ENCODE measurements at places on chromosomes 2 and 18.

GRCh38 chr2:70143314-70144150 is 47.3 kb downstream of the C2orf42 start:
- no peak for DNase-seq

DNA sequence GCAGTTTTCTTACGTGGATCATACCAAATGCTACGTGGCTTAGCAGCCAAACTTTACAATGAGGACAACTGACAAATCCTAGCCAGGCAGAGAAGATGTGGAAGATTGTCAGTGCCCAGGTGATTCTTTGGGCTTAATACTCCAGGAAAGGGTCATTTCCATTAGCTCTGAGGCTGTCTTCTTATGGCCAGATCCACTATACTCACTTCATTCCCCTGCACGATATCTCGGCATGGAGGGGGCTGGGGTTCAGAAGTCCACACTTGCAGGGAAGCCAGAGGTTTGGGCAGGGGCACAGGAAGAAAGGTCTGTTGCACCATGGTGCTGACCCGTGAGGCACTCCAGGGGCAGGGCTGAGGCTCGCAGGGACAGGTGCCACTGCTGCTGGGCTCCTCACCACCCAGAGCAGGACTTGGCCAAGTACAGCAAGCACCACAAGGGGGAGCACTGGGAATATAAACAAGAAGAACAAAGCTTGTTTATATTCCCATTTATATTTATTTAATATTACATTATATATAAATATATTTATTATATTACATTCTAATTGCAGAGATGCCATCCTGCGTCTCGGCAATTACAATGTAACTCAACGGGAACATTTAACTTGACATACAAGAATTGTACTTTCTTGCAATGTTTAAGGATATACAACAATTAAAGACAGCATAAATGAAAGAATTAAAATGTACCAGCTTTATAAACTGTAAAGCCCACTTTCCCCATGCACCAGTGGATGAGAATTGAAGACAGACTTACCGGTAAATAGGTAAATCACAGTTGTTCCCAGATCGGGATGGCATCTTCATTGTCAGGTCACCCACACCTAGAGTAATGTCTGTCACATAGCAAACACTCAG is 27.2 kb downstream of the CLUL1 start:
- peak; percentile 10 for DNase-seq

DNA sequence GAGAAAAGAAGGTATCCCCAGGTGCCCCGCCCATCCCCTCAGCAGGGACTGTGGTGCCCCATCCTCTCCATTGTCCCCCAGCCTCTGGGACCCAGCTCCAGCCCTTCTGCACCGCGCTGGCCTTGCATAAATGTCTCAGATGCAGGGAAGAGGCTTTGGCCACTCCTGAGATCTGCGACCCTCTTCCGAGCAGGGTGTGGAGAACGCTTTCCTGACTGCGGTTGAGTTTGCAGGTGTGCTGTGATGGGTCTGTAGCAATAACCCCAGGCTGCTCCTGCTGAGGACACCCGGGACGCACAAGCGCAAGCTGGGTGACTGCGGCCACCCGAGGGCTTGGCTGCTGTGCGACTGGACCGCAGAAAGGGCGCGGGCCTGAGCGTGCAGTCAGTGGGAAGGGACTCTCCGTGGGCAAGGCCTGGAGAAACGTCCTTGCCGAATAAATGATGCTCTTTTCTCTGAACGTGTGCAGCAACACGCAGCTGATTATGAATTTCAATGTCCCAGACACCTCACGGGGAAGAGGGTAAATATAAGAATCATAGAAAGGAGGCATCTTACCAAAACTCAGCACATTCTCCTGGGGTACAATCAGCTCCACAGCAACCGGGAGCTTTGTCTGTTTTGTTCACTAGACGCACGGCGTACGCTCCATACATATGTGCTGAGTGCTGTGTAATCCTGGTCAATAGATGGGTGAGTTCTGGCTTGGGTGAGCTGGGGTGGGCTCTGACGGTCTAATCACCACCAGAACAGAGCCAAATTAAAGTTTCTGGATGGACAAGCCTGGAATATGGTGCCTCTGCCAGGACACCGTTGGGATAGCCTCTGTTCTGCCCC is 67.5 kb upstream of the ZNF516 start:
- no peak for DNase-seq

DNA sequence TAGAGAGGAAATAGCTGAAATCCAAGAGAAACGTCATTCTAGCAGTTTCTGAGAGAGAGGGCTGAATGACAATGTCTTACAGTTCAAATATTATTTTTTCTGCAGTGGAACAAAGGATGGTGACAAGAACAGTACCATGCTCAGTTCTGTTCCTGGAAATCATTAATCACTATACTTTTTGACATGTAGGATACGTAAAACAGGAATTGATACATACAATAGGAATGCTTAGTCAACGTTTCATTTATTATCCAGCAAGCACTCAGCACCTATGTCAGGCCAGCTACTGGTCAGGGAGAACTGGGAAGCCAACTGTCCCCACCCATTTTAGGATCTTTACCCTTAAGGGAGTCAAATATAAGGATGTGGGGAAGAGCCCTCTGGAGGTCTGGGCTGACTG is 114.7 kb downstream of the DHRS9 start:
- DNase-seq, result no peak

- no peak for DNase-seq
Measured at GRCh38 chr2:2146969-2147900, 183.8 kb downstream of the MYT1L start.

DNA sequence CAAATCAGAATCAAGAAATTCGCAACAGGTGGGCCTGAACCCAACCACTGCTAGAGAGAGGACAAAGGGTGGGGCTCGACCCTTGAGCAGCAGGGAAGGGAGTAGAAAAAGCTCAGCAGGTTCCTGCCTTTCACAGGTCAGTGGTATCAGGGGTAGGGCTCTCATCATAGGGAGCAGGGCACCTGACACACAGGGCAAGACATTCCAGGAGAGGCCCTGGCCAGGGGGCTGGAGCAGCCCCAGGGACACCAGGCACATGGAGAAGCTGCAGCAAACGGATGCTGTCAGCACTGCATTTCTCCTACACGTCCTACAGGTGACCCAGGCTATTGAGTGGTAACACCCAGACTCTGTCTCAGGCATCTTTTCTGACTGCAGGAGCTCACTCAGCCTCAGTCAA is 17.2 kb upstream of the MLPH start:
- no peak for DNase-seq

- DNase-seq, result no peak
Measured at GRCh38 chr2:157837851-157838441, 38.2 kb downstream of the ACVR1 start.

GRCh38 chr2:174078275-174078674 is 113.1 kb upstream of the SP3 start:
- DNase-seq, result no peak

DNA sequence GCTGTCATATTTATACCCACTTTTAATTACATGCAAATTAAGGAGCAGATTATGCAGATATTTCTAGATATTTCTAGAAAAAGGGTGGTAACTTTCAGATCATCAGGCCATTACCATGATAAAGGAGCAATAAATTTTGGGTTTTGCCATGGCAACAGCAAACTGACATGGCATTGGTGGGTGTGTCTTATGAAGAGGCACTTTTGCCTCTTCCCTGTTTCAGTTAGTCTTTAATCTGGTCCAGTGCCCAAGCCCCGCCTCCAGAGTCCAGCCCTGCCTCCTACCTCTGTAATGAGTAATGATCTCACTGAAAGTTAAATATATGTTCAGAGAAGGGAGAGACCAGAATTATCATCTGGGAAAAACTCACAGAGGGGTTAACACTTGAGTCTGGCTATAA is 124.8 kb downstream of the SCG2 start:
- DNase-seq, result no peak

- no peak for DNase-seq
Measured at GRCh38 chr2:25816249-25816648, 62.0 kb downstream of the ASXL2 start.

DNA sequence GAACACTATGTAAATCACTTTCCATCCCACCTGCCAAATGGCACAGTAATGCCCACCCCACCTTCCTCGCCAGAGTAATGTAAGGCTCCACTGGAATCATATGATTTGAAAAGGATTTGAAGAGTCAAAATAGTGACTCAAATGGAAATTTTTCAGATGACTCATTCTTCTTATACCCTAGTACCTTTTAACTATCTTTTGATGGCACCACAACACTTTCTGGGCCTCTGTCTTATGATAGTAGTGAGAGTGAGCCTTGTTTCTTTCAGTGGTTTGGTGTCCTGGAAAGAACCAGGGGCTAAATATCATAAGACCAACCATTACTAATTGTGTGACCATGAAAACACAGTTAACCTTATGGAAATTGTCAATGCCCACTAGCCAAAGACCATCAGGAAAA is 235.4 kb upstream of the SLC14A2 start:
- no peak for DNase-seq

DNA sequence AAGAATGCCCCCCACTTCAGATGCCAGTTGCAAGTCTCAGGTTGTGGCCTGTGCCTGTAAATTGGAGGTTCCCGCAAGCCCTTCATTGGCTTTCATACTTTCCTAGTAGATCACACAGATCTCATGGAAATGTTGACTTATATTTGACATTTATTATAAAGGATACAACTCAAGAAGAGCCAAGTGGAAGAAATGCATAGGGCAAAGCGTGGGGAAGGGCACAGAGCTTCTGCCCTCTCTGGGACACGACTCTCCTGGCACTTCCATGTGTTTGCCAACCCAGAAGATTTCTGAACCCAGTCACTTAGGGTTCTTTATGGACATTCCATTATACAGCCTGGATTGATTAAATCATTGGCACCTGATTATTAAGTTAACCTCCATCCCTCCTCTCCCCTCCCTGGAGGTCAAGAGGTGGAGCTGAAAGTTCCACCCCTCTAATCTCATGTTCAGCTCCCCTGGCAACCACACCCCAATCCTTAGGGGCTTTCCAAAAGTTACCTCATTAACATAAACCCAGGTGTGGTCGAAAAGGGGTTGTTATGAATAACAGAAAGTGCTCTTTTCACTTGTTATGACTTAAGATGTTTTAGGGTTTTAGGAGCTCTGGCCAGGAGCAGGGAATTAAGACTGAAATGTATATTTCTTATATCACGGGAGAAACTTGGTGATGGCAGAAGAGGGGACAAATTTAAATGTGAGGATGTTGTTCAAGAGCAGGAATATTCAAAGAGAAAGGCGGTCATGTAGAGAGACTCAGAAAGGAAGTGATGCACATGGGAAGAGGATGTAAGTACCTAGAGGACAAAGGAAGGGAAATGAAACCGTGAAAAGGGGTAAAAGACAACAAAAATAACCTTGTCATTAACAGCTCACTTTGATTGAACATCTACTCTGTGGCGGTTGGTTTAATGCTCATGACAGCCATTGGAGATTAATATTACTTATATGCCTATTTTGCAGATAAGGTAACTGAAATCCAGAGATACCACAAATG is 31.8 kb downstream of the SP100 start:
- DNase-seq, result no peak

DNA sequence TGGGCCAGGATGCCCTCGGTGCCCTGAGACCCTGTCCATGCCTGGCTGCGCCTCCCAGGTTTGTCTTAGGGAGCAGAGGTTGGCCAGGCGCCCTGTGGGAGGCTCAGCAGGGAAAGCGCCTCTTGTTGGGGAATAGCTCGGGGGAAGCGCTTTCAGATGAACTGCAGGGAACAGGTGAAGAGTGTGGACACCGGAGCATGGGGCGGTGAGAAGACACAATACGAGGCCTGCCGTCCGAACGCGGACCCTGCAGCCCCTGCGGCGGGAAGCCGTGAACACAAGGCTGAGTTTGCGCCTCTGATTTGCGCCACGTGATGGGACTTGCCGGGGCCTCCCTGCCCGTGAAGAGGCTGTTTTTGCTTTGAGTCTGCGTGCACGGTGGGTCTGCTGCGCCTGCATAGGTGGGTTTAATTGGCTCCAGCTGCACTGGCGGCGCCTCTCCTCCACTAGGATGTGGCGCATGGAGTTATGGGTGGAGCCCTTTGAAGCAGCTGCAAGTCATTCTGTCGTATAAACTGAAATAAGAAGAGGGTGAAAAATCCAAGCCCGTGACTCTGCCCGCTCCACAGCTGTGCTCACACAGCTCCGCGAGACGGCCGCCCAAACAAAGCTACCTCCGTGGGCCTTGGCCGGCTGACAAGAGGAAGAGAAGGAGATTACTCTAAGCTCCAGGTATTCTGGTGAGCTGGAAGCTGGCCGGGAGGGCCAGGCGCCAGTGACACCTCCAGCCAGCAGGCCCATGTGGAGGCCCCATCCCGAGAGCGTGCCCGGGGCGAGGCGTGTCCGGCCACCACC is 103.5 kb upstream of the CTDP1 start:
- DNase-seq, result no peak

- no peak for DNase-seq
Measured at GRCh38 chr2:235868224-235868623, 300.0 kb downstream of the GBX2 start.

GRCh38 chr2:46954951-46955571 is 39.5 kb upstream of the MCFD2 start:
- no peak for DNase-seq

DNA sequence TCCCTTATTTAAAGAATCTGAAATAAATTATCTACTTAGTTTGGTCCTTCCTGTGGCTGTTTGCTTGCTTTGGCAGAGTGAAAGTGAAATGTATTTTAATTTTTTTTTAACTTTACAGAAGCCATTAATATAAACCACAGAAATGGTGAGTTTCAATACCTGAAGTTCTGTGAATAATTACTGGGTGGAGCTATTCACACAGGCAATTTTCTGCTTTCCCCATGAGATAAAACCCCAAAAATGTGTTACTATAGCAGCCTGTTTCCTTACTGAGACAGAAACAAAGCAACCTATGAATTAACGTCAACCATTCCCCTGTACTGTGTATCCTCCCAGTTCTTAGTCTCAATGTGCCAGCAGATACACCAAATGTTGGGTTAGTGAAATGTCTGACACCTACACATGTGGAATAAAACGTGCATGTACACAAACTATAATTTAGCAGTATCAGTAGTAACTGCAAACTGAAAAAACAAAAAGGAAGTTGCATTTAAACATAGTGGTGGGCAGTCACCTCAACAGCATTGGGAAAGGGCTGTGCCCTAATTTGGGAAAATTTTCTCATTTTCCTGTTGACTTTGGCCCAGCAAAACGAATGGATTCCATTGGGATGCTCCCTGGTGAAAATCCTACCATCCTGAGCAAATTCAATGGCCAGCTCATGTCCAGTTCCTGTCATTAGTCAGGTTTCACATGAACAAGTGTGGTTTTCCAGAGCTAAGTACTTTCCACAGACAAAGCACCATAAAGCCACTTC is 73.1 kb upstream of the RMDN2 start:
- DNase-seq, result no peak

- no peak for DNase-seq
Measured at GRCh38 chr2:203177361-203177760, 61.5 kb upstream of the CYP20A1 start.

DNA sequence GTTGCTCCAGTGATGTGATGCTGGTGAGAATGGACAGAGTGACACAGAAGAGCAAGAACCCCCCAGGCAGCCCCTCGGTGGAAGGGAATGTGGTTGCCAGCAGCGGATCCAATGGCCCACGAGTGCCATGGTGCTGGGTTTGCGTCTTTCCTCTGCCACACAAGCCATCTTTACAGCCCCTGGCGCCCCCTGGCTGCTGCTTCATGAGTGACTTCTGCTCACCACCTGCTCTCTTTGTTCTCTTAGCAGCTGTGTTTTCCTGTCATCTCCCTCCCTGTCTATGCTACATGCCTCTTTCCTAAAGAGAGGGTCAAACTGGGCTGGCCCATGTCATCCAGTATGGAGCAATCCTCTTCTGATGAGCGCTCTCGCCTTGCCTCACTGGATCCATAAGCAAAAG is 300.0 kb upstream of the SMIM21 start:
- DNase-seq, result no peak

- DNase-seq, result no peak
Measured at GRCh38 chr2:10410001-10410822, 37.9 kb downstream of the ODC1 start.

GRCh38 chr2:222318712-222319585 is 20.2 kb upstream of the PAX3 start:
- no peak for DNase-seq

All from stimulated activated CD4-positive, alpha-beta T cell treated with anti-CD3 and anti-CD28 coated beads, Interleukin-1b, Interleukin-23, amount 100 ng/mL, for 1 hour (primary cell).